ENCODE measurements at places on chromosomes 6 and 20.

DNA sequence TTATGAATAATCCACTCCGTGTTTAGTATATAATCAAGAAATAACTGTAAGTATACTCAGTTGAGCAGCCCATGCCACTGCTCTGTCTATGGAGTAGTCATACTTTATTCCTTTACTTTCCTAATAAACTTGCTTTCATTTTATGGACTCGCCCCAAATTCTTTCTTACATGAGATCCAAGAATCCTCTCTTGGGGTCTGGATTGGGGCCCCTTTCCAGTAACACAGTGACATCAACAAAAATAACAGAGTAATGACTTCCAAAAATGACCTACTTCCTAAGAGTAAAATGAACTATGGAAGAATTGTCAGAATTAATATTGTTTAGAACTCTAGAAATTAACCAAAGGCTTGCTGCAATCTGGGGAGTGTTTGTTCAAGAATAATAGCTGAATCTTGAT, 8.8 kb downstream of the OR2H1 start:
- DNase-seq = no peak

- no peak for DNase-seq
Measured at GRCh38 chr6:105452376-105452775, 49.5 kb upstream of the PREP start.

GRCh38 chr20:23227976-23228375, 122.6 kb upstream of the NXT1 start:
- DNase-seq = no peak

- DNase-seq = no peak
Measured at GRCh38 chr6:93165850-93166430, 253.4 kb downstream of the EPHA7 start.

DNA sequence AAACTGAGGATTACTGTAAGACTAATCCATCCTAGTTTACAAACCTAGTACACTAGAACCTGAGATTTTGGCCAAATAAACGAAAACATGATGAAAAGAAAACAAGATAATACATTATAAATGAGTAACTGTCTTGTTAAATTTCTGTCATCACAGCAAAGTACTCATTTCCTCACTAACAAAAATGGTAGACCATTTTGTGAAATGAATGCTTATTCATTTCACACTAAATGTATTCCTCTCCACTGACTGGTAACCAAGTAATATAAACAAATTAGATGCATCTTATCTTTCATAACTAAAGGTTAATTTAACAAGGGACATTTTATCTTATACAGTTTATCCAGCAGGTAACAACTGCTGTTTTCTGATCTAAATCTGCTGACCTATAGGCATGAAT, 143.7 kb downstream of the REV3L start:
- DNase-seq = no peak

DNA sequence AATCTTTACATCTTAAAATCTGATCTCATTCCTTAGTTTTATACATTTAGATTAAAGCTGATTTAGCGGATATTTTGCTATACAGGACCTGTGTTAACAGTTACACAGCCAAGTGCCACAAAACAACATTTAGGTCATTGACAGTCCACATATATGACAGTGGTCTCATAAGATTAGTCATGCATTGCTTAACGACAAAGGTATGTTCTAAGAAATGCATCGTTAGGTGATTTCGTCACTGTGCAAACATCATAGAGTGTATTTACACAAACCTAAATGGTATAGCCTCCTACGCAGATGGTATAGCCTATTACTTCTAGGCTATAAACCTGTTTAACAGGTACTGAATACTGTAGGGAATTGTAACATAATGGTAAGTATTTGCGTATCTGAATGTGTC, 21.6 kb downstream of the ADGRG6 start:
- DNase-seq = no peak

DNA sequence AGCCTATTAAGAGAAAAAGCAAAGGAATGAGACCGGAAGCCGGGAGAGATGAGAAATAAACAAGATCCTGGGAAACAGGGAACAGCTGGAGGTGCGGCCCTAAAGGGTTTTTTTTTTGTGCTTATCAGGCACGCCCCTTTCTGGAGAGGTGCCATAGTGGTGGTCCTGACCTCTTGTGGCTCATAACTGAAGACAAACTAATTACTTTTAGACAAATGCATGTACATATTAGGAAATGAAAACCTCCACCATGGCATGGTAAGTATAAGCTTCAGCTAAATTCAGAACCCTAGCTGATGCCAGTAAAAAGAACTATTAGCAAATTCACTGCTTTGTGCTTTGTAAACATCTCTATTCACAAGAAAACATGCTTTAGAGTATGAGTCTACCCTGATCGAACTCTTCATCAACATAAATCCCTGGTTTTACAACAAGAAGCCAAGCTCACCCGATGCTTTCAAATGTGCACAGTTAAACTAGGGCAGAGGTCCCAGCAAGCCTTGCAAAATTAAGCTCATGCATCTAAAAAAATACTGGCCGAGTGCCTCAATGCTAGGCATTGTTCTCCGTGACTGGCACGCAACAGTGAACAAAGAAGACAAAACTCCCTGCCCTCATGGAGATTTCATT, 96.4 kb upstream of the MRPS10 start:
- DNase-seq = no peak

GRCh38 chr6:106035655-106036054, 50.5 kb upstream of the PRDM1 start:
- no peak for DNase-seq

GRCh38 chr20:22825076-22825475, 210.0 kb upstream of the SSTR4 start:
- DNase-seq = no peak

DNA sequence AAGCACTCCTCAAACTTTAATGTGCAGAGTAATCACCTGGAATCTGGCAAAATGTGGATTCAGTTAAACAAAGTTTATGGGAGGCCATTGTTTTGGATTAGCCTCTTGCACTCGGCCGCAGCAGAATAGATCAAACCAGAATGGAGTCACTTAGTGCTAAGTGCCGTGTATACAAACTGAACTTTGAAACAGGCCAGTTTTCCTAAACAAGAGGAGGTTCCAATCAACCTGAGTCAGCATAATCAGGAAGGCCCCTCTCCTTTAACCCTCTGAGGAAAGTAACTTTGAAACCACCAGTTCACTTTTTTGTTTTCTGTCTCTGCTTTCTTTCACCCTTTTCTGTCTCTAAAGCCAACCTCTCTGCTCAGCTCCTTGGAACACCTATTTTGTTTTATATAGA, 92.2 kb downstream of the UST start:
- no peak for DNase-seq

GRCh38 chr6:168678588-168678987, 237.6 kb downstream of the SMOC2 start:
- no peak for DNase-seq

DNA sequence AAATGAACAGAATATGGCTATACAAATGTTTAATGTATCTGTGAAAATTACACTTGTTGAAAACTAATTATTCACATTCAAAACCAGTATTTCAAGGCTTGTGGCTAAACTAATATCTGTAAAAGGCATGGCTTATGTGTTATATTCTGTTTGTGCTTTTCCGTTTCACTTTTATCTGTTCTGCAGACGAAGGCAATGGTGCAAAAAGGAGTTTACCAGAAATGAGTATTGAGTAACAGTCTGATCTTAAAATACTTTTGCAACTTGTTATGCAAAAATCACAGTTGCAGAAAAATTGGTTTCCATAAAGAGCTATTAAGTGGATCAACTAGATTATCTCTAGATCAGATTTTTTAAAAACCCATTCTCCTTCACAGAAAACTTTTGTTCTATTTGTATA, 9.4 kb upstream of the STX11 start:
- DNase-seq = no peak

- no peak for DNase-seq
Measured at GRCh38 chr6:39195792-39196385, 33.4 kb downstream of the KCNK5 start.

DNA sequence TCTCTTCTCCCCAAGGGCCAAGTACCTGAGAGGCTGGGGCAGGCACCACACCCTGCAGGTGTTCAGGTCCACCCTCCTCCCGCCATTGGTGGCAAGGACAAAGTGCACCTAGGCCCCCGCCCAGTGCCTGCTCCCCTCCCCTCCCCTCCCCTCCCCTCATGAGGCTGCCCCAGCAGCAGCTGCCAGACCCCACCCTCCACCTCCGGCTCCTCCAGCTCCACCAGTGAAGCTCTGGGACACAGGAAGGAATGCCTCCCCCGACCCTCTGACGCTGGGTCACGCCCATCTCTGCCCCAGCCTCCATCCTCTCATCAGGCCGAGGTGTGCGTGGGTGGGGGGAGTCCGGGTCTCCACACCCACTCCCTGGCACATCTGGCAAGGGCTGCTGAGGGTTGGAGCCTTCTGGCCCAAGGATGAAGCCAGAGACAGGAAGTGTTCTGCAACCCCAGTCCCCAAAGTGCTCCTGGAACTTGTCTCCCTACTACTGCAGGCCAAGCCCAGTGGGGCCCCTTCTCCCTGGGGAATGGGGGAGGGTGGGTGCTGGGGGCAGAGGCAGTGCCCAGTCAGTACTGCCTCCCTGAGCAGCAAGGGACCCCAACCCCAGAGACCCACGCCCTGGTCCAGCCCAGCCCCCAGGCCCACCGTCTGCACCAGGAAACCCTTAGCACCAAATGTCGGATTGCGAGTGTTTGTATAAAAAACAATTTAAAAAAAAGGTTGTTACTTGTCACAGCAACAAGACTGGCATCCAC, 1.6 kb upstream of the UCKL1 start:
- DNase-seq = no peak

GRCh38 chr20:25291432-25292133, 43.7 kb downstream of the PYGB start:
- DNase-seq = no peak

DNA sequence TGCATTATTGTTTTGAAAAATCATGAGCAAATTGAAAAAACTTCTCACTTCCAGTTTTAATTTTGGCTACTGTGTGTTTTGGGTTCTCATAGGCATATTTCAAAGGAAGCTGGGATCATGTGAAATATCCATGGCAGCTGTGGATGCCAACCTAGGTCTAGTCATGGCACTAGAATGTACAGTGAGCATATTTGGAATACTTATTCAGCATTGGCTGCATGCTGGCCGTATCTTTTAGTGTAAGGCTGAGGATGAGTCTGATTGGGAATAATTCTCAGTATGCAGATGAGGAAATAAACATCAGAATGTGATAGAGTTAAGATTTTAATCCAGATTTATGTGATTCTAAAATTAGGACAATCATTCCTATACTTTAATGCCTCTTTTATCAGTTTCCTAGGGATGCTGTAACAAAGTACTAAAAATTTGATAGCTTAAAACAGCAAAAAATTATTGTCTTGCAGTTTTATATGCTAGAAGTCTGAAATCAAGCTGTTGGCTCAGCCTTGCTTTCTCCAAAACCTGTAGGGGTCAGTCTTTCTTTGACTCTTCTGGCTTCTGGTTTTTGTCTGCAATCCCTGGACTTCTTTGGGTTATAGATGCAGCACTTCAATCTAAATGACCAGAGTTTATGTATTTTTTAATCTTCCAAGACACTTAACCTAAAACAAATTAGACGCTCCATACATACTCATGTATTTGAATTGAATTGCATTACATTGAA, 37.7 kb upstream of the DEFB112 start:
- DNase-seq = no peak

DNA sequence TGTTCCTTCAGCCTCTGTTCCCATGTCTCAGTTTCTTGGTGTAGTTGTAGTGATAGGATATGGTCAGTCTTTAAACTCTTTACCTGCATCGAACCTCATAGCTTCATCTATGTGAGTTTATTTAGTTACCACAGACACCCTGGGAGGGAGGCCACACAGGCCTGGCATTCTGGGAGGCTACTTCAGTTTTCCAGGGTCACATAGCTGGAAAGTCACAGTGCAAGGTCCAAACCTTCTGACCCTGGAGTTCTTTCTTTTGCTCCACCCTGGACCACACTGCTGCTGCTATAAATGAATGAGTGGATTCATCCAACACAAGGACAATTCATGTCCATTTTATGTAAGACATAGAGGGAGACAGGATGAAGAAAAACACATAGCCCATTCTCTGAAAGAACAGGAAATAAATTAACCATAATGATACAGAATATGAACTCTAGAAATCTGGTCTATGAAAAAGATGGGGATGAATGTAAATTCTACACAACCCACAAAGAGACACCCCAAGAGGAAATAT, 60.8 kb downstream of the LAMA4 start:
- DNase-seq = no peak

GRCh38 chr6:128713461-128713860, 169.5 kb upstream of the LAMA2 start:
- no peak for DNase-seq

DNA sequence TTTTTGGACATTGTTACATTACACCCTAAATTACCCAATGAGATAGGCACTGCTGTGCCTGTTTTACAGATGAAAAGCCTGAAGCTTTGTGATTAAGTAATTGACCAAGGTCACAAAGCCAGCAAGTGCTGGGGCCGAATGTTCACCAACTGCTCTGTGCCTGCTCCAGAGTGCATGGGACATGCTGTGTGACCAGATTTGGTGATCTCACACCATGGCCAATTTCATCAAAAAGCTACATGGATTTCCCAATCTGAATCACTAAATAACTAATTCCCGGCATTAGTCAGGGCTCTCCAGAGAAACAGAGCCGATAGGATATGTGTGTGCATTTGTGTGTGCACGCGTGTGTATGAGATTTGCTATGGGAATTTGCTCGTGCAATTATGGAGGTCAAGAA, 228.3 kb upstream of the ECI2 start:
- no peak for DNase-seq

DNA sequence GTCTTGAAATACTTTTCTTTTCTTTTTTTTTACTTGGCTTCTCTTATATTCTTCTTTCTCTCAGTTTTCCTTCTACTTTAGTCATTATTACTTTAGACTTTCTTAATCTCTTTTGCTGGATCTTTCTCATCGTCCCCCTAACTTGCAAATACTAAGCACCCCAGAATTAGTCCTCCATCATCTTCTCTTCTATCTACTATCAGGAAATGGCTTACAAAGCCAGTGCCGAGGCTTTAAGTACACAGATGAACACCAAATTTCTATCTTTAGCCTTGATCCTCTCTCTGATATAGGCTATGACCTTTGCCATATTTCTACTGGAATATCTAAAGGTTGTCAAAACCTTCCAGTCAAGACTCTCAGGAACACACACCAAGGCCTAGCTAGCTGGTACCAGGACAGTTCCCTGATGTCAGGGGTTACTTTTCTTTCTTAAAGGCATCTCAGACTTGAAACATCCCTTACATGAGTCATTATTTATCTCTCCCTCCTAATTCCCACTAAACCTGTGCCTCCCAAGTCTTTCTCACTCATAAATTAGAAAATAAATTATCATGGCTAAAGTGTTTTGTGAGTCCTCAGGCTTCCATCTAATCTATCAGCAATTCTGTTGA, 278.6 kb upstream of the TCF21 start:
- DNase-seq = no peak

GRCh38 chr6:63634630-63635029, 972 bp upstream of the PHF3 start:
- no peak for DNase-seq

DNA sequence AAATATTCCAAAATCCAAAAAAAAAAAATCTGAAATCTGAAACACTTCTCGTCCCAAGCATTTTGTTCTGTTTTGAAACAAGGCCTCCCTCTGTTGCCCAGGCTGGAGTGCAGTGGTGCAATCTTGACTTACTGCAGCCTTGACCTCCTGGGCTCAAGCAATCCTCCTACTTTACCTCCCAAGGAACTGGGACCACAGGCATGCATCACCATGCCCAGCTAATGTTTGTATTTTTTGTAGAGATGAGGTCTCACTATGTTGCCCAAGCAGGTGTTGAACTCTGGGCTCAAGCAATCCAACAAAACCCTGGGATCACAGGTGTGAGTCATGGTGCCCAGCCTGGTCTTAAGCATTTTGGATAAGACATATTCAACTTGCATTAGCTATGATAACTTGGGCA, 13.6 kb downstream of the SESN1 start:
- DNase-seq = no peak

GRCh38 chr6:53979468-53980067, 131.7 kb upstream of the MLIP start:
- DNase-seq = no peak
